ENCODE measurements at places on chromosomes 5 and 9.

DNA sequence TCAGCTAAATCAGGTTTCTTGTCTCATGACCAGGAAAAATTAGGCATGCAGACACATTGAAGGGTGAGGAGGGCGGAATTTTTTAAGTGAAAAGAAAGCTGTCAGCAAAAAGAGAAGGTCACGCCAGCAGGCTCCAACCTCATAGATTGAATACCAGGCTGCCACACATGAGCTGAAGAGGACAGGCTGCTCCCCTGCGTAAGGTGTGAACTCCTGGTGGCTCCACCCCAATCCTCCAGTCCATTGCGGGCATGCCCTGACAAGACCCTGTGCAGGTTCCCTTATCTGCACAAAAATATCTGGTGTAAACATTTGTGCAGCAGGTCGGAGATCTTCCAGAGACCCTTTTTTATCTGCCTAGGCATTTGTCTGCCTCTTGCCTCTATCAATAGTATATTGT is 22.9 kb upstream of the TEX10 start:
- no peak for DNase-seq

- DNase-seq: no peak
These were observed 22.2 kb upstream of the TMEM161B start for GRCh38 chr5:88290801-88291200.

- DNase-seq: no peak
These were observed 12.2 kb upstream of the ISL1 start for GRCh38 chr5:51371052-51371451.

GRCh38 chr5:71974165-71974564 is 133.1 kb upstream of the MAP1B start:
- no peak for DNase-seq

- DNase-seq: no peak
These were observed 113.7 kb downstream of the TMEM232 start for GRCh38 chr5:110612794-110613247.

DNA sequence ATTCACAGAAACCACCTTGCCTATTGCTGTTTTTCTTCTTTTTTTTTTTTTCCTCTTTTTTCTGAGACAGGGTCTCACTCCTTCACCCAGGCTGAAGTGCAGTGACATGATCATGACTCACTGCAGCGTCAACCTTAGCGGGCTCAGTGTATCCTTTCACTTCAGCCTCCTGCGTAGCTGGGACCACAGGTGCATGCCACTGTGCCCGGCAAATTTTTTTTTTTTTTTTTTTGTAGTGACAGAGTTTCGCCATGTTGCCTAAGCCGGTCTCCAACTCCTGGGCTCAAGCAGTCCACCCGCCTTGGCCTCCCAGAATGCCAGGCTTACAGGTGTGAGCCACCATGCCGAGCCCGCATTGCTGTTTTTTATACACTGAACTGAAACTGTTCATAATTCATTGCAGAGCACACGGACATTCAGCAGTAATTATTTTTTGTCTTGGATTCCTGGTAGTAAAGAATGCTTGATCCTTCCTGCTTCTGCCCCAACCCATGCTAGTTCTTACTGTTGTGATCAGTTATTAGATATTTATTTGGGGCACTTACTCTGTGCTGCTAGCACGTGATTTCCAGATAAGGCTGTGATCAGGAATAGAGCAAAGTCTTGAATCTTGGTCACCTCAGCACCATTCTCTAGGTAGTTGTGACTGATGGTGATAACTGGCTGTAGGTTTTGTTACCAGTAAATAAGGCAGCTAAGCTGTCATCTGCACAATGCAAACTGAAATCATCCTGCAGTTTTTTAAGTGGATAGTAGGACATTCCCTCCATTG is 14.0 kb downstream of the MAP3K1 start:
- no peak for DNase-seq

All from stimulated activated CD4-positive, alpha-beta T cell treated with anti-CD3 and anti-CD28 coated beads, Interleukin-1b, Interleukin-23, amount 100 ng/mL, for 1 hour (primary cell).